RWPE2 (cell line): ENCODE measurements at places on chromosomes 12 and 14.

DNA sequence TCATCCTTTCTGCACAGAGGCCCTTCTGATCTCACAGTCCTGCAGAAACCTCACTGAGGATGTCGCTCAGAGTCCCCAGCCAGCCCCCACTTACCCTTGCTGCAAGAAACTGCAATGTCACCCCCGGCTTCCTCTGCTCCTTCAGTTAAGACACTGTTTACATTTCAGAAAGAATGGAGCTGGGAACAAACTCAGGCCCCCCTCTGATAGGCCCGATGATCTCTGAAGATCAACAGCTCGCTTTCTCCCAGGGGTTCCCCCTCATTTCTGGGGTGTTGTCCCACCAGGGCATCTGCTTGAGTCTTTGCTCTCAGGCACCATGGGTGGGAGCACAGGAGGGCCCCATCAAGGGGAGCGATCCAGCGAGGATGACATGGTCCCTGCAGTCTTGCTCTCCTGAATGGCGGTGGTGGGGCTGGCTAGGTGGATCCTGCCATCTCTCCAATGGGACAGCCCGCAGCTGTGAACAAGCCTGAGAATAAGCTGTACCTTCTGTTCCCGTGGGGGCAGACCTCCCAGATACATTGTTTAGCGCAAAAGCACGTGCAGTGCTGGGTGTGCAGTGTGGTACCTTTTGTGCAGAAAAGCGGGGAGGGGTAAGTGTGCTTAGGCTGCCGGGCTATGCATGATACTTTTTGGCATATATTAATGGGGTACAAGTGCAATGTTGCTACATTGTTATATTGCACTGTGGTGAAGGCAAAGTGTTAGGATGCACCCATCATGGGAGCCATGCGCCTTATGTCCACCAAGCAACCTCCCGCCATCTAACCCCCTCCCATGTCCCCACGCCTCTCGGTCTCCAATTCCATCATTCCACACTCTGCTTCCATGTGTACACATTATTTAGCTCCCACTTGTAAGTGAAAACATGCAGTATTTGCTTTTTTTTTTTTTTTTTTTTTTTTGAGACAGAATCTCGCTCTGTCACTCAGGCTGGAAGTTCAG lies 6.7 kb upstream of the NCOR2 start:
- DNase-seq = peak; percentile 52

DNA sequence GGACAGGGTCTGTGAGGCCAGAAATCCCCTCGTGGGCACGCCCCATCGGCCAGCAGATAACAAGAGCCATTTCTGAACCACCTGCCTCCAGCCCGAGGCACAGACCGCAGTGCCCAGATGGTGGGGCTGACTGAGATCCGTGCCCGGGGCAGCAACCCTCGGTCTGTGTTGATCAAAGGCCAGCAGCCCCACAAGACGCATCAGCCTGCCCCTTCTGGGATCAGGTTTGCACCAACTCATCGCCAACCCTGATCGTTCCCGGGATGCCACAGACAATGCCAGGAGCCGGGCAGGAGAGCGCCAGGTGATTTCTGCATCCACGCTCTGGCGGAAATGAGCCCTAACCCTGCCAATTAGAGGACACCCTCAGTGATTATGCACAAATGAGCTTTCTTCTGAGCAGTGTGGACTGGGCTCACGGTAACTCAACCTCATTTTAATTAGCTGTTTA lies 64.5 kb downstream of the TESC start:
- DNase-seq = no peak

DNA sequence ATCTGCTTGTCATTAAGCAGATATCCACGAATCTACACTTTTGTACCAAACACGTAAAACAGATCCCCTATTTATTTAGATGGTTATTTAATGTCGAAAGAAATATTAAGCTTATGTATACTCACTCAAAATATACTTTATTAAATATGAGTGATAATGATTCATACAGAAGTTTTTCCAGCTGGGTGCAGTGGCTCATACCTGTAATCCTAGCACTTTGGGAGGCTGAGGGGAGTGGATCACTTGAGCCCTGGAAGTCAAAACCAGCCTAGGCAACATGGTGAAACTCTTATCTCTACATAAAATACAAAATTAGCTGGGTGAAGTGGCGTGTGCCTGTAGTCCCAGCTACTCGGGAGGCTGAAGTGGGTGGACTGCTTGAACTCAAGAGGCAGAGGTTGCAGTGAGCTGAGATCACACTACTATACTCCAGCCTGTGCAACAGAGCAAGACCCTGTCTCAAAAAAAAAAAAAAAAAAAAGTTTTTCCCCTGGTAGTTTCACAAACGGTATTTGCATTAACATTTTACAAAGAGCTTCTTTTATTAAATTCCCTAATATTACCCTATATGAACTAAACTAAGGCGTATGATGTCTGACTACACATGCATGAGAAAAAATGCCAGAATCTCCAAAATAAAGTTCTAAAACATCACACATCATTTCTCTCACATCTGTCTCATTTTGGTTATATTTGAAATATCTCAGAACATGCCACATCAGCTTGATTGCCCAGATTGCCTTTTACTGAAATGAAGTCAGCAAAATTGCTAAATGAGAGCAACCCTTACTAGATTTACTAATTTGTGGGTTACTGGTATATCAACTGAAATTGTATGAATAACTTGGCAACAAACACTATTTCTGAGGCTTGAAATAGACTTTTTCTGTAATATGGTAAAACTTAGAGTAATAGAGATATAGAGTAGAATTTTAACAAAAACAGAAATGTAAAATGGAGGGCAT lies 74.9 kb downstream of the PAWR start:
- DNase-seq = no peak

- no peak for DNase-seq
Measured at GRCh38 chr14:91817566-91818325, 49.6 kb downstream of the TC2N start.

GRCh38 chr12:80293759-80294158 lies 150.3 kb upstream of the PTPRQ start:
- DNase-seq = no peak

DNA sequence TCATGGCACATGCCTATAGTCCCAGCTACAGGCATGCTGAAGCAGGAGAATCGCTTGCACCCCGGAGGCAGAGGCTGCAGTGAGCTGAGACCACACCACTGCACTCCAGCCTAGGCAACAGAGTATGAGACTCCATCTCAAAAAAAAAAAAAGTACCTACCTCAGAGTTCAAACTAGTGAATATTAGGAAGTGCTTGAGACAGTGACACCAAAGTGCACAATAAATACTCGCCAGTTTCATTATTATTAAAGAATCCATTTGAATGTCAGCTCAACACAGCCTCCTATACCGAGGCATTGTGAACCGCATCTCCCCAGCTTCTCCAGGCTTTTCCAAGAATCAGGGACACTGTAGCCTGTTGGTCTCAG lies 5.0 kb downstream of the GAPDH start:
- no peak for DNase-seq
